ENCODE measurements at places on chromosomes 6 and 20.

DNA sequence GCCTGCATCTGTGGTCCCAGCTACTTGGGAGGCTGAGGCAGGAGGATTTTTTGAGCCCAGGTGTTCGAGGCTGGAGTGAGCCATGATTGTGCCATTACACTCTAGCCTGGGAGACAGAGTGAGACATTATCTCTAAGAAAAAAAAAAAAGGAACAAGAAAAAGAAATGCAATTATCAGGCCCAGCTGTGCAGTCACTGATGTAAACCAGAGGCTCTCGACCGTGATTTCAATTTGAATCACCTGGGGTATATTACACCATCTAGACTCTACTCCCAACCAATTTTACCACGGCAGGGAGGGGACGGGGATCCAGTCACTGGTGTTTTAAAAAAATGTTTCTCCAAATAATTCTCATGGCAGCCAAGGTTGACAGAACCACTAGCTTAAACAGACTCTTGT, 48.8 kb upstream of the NKX2-2 start:
- no peak for DNase-seq

DNA sequence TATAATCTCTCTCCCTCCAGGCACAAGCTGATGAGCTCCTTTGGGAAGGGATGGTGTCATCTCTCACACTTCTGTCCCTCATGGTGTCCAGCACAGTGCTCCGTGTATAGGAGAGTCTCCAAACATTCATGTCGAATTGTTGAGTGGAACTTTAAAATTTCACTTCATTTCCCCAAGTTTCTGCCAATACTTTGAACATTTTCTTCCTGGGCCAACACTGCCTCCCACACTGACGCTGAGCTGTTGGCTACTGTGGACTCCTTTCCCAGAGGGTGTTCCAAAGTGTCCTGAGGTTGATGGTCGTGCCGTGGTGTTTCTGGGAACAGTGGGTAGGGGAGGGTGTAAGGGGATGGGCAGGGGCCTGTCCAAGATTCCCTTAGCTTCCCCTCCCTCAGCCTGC, 122.7 kb downstream of the TIAM2 start:
- DNase-seq = no peak

GRCh38 chr20:42432496-42433334, 757.0 kb downstream of the PTPRT start:
- DNase-seq = no peak

DNA sequence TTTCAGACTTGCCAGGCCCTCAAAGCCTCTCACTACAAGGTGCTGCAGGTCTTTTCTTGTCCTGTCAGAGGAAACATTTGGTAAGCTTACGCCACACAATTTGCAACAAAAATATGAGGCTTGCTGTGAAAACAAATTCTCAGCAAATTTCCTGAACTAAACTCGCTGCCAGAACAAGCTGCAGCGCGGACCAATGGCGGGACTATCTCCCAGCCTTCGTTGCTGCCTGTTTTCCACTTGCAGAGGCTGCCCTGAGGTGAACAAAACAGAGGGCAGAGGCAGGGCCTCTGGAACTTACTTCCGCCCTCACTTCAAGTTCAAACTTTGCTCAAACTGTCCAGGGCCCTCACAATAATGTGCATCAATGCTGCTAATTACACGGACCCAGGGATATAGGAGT, 12.4 kb downstream of the UQCC2 start:
- DNase-seq = no peak

- DNase-seq = no peak
Measured at GRCh38 chr20:34871966-34872621, 562 bp downstream of the GGT7 start.

DNA sequence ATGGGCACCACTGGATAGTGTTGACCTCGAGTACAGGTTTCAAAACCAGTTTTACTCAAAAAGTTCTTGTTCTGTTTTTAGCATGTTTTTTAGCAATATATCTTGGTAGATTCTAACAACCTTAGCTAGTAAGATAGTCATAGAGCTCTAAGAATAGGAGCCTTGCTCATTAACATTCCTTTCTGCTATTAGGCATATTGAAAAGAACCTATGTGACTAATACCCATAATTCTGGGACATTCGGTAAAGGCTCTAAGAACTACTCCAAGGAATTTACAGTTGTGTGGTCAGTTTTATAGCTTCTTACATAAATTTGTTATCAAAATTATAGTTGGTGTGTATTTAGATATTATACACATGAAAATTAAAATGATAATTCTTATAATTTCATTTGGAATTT, 11.6 kb downstream of the SLC9A8 start:
- no peak for DNase-seq

DNA sequence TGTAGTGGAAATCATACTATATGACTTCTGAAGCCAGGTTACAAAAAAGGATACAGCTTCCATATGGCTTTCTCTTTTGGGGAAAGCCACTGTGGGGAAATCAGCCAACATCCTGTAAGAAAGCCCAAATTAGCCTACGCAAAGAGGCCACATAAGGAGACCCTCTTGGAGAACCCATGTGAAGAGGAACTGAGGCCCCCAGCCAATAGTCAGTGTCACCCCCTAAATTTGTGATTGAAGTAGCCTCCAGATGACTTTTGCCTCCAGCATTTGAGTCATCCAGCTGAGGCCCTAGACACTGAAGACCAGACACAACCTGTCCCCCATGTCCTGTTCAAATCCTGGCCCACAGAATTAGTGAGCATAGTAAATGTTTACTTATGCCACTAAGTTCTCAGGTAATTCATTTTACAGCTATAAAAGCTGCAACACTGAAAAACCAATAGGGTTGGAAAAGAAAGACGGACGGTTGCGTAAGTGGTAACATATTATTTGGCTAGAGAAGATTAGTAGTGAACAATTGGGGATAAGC, 60.4 kb downstream of the HMGCLL1 start:
- no peak for DNase-seq

GRCh38 chr20:17971300-17972013, 2.6 kb downstream of the MGME1 start:
- no peak for DNase-seq

DNA sequence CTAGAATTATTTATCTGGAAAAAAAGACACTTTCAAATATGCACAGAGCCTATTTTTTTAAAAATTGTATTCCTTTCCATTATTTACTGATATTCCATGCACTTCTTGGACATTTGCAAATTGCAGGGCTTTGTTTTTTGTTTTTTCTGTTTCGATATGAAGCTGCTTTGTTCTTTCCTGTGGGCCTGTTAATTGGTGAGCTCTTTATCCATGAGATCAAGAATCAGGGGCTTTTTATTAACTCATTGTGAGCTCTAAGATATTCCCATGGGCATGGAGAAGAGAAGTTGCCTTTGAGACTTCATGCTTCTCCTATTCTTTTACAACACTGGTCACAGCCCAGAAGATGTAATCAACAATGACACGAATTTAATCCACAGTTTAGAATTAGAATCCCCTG, 145.1 kb downstream of the SAMD5 start:
- no peak for DNase-seq

DNA sequence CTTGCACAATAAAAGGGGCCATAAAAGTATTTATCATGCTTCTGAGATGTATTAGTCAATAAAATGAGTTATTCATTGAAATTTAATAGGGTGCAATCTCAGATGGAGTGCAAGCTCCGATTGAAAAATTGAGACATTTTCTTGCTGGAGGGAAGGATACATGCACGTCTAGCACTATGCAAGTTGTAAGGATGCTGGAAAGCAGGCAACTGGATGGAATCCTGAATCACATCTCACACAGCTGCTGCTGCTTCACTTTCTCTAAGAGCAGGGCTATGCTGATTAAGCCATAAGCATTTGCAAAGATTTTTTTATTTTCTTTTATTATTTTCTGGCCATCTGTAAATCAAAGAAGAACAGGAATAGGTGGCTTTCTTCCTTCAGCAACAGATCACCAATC, 308.8 kb upstream of the EPHA7 start:
- DNase-seq = no peak

DNA sequence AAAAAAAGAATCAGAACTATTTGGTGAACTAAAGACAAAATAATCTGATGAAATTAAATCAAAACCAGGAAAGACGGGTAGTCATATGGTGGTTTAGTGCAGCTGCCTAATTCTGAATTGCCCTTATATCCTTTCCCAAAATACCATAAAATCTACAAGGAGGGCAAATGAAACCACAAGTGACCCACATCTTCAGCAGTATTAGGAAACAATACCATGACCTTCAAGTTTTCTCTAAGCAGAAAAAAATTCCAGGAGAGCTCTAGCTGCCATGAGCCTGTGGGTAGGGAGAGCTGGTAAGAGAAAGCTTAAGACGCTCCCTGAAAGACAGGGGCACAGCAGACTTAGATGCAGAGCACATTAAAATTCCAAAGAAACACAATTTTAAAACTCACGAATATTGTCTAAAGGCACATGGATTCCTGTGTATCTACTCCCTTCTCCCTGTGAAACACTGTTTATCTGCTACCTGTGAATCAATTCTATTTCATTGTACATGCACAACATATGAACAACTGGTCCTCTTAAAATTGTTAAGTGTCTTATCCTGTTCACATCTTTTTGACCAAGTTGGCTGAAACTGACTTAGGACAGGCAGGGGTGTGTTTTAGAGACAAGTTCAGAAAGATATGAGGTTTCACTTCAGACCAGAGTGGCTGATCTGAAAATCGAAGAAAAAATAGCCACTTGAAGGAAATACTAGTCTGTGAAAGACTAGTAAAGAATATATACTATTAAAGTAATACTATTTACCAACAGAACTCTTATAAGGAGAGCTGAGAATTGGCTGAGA, 153.6 kb upstream of the SHLD1 start:
- no peak for DNase-seq

DNA sequence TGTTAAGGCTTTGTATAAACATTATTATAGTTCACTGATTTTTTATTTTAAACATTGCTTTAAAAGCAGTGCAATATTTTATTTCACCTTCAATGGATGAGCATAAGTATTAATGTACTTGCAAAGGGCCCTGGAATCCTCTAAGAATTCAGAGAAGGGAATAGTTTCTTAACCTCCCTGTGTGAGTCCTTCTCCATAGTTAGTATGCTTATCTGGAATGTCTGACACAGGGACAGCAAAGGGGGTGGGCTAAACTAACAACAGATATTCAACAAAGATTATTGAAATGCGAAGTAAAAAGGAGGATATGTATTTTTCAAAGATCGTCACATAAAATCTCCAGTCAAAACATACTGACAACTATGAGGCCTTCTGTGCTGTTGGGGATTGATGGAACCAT, 300.4 kb downstream of the CENPW start:
- DNase-seq = no peak

DNA sequence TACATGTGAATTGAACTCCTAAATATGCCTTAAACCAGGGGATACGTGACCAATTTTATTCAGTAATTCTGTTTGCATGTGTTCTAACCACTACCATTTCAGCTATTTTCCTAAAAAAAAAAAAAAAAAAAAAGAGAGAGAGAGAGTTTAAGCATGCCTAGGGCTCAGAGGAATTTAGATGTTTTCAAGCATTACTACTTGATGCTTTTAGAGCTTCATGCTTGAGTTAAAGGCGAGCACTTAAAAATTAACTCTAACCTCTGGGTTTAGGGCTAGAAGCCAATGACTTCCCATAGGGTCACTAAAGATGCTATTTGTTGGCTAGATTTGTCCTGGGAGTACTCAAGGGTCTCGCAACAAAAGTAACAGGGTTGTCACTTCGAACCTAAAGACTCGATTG, 217.7 kb downstream of the ATXN1 start:
- DNase-seq = no peak

- no peak for DNase-seq
Measured at GRCh38 chr6:112557961-112558360, 210.8 kb downstream of the RFPL4B start.

DNA sequence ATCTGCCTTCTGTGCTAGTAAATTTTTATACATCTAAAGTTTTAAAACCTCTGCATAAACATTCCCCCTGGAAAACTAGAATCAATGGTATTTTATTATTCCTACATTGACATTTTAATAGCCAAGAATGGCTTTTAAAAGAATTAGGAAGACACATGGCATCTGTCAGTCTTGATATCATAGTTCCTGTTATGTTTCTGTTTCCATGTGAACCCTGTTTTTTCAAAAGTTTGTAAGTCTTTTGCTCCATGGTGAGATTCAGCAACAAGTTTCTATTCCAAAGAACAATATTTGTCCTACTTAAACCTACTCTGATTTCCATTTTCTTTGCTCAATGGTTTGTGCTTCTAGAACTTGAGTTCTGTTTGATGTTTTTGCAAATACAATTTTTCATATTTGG, 95.2 kb downstream of the PLEKHG1 start:
- no peak for DNase-seq

DNA sequence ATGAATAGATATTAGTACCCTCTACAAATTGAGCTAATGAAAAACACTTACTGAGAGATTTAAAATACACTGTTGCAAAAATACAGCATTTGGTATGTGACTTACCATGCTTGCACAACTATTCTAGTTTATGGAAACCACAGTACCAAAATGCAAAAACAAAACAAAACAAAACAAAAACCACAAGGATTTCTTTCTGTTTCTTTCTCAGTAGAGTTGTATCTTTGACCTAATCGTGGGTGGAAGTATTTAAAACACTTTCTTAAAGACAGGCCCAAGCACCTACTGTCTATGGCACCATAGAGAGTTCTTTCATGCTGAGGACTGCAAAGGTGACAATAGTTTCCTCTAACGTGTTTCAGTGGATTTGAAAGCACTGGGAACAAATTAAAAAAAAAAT, 95.3 kb upstream of the C6orf118 start:
- no peak for DNase-seq

DNA sequence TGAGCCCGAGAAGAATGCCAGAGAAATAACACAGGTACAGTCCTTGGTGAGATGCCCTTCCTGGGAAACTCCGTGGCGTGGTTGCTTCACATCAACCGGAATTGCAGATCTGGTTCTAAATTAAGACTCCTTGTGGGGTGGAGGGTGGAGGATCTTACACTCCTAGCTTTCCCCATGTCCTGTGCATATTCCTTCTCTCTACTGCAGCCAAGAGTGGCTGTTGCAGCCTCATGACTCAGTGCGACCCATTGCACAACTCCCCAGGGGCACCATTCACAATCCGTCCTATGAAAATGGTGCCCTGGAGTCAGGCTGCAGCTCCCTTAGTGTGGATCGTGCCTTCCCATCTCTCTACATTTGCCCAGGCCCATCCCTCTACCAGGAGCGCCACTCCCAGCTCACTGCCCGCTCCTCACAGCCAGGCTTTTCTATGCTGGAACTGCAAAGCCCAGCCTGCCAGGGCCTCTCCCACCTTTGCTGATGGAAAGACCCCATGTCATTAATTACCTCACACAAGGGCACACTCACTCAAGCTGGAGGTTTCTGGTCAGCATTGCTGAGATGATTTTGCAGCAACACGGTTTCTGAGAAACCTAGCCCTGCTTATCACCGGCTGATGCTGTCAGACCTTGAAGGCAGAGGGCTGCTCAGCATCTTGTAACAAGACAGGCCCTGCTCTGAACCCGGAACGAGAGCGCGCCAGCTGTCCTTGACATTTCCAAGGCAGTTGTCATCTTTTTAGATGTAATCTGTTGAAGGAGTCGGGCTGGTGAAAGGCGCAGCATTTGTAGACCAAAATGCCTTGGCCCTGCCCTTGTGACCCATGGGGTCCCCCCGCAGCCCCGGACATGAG, 39.7 kb downstream of the SIRPA start:
- peak; percentile 77 for DNase-seq

- DNase-seq = no peak
Measured at GRCh38 chr20:33113387-33113908, 34.0 kb downstream of the BPIFB4 start.

GRCh38 chr6:30206152-30206551, 7.1 kb downstream of the TRIM26 start:
- DNase-seq = no peak

Data from fibroblast of the conjunctiva (primary cell).